ENCODE measurements at places on chromosomes 6 and 20.

GRCh38 chr6:30879684-30880427 is 4.5 kb upstream of the DDR1 start:
- DNase-seq = no peak

DNA sequence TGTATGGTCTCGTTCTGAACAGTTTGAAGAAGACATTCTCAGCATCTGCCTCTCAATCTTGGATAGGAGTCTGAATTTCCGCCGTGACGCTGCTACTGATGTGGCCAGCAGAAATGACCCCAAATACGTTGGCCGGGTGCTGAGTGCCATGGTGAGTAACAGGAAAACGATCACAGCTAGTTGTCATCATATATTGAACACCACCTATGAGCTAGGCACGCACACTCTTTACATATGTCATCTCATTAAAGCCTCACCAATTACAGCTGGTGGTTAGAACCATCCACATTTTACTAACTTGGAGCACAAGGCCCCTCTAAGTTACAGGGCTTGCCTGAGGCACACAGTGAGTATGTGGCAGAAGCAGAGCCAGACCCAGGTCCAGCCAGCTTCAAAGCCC is 17.1 kb downstream of the TGM3 start:
- no peak for DNase-seq

DNA sequence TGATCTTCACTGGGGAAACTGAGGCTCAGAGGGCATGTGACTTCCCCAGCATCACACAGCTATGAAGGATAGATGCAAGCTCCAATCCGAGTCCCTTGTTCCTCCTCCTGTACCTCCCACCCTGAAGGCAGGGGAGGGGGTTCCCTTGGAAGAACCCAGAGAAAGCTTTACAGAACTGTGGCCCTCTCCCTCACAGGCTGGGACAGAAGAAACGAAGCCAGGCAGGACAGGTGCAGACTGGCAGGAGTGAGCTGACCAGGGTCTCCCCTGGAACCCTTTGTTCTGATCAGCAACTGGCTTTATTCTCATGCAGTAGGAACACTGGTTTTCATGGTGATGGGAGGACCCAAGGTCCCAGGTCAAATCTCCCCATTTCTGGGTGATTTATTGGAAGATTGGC is 90.2 kb downstream of the TMEM242 start:
- no peak for DNase-seq

- DNase-seq = no peak
These were observed 54.6 kb downstream of the RIN2 start for GRCh38 chr20:19812696-19813095.

DNA sequence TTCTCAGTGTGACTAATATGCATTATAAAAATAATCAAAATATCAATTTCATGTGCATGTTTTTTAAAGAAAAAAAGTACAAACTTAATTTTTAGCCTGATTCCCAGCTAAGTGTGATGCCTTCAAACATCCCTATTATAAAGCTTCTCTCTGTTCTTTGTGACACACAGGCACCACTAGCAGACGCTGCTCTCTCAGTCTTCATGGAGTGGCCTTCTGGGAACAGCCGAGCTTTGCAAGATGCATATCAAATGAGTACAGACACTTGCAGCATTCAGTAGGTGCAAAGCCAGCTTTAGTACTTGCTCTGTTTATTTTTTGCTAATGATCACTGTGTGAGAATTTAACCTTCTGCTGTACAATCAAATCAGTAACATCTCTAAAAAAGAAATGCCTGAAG is 340.0 kb downstream of the ADGRB3 start:
- DNase-seq = no peak
